ENCODE measurements at places on chromosomes 7 and 10.

GRCh38 chr7:137445268-137445667 is 101.7 kb upstream of the PTN start:
- no peak for DNase-seq

DNA sequence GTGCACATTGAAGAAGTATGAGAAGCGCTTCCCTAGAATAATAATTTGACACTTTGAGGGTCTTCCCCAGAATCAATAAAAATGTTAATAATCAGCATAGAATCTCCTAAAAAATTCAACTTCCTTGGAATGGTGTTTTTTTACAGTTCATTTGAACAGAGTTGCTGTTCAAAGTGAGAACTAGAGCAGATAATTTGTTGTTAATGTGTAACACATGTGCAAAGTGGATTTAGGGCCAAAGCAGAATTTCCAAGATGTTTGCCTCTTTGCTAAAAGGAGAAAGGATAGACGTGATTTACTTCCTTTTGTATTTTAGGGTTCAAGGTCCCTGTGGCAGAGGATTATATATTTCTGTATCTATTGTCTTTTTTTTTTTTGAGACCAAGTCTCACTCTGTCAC is 73.8 kb downstream of the ZNF277 start:
- no peak for DNase-seq

DNA sequence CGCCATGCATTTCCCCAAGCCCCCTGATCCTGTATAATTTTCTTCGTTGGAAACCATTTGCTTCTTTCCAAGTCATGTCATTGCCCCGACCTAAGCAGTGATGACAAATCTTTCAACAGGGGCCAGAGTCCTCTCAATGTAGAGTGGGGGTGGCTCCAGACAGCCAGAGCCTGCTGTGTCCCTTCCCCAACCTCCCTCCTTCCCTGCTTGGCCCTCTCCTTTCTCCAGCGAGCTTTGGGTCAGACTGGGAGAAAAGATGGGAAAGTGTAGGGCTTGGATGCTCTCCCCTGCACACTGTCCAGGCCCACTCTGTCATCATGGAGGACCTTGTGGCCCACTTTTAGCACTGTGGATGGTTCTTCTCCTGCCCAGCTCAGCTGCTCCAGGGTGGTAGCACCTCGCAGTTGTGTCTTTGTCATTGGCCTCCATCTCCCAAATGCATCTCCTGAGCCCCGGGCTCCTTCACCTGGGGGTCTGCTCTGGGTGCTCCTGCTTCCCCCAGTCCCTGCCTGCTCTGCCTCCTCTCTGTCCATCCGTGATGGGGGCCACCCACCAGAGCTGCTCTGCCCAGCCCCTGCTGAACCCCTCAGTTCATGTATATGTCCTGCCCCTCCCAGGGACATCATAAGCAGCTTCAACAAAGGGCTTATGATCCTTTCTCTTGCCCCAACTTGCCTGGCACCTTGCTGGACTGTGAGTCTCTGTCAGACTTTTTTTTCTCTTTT is 37.5 kb downstream of the BTBD16 start:
- no peak for DNase-seq

DNA sequence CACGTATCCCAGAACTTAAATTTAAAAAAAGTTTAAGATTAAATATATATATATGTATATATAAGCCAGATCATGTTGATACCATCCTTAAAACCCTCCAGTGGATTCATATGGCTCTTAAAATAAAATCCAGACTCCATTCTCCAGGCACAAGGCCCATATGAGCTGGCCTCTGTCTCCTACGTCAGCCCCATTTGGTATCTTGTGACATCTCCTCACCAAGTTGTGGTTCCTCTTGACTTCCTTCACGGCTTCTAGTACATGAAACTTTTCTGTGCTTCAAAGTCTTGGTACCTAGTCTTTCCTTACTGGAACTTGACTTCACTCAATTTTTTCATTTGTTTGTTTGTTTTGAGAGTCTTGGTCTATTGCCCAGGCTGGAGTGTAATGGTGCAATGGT is 61.3 kb downstream of the PRLHR start:
- DNase-seq: no peak

DNA sequence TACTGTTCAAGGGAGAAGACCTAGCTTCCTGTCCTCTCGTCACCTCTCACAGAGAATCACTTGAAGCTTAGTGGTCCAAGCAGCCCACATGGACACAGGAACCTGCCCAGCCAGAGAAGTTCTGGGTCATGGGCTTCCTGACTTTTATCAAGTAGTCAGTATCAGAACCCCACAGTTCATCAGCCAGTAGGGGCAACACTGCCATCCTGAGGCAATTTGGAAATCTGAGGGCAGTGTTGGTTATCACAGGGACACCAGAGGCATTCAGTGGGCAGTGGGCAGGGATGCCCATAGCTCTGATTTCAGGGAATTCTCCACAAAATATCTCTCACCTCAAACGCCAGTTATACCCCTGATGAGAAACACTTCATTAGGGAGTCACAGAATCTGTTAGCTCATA is 22.5 kb upstream of the MGAM2 start:
- DNase-seq: no peak

DNA sequence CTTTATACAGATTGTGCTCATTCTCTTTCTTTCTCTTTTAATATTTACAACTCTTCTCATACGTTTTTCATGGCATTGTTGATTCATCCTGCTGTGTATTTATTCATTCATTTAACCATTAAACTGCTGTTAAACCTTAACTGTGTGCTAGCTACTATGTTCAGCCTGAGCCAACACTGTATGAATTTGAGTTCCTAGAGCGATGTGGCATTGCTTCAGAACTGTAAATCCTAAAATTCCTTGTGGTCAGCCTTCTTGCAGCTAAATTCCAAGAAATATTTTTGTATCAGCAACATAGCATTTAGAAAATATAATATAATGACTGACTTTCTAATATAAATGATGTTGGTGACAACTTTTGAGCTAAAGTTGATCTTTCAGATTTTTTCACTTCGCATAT is 184.7 kb upstream of the FZD1 start:
- DNase-seq: peak; percentile 72

DNA sequence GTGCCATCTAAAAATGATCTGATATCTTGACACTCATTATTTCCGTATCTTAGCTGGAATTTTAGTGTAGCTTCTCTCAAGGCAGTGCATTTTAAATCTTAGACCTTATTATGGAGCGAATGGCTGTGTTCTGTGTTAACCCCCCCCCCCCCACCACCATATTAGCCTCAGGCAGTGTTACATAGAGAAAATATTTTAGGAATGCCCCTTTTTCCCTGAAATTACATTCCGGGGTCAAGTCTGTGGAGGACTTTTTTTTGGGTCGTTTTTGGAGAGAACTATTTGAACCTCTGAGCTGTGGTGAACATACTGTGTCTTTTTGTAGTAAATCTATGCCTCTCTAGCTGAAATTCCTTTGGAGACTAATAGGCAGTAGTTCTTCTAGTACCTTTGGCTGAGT is 3.1 kb downstream of the CCDC126 start:
- no peak for DNase-seq

GRCh38 chr10:13233358-13233757 is 816 bp downstream of the UCMA start:
- no peak for DNase-seq

DNA sequence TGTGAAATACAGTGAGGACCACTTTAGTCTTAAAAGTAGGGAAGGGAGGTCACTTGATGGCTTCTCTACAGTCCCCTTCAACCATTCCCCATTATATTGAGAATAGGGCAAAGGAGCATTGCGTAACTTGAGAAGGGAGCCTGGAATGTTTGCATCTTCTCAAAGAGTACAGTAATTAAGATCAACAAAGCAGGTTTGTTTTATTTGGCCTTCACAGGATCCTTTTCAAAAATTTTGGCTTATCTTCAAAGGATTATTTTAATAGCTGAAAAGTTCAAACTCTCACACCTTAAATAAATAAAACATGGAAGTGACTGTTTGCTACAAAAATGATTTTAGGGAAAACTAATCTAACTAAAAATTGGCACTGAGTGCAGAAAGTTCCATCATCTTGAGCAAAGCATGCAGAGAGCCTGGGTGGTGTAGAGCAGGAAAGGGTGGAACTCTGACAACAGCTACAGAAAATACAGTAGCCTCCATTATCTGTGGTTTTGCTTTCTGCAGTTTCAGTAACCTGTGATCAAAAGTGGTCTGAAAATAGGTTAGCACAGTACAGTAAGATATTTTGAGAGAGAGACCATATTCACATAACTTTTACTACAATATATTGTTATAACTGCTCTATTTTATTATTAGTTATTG is 214.0 kb downstream of the MDFIC start:
- DNase-seq: peak; percentile 44

- DNase-seq: no peak
Measured at GRCh38 chr7:129037585-129037984, 17.3 kb downstream of the TNPO3 start.

DNA sequence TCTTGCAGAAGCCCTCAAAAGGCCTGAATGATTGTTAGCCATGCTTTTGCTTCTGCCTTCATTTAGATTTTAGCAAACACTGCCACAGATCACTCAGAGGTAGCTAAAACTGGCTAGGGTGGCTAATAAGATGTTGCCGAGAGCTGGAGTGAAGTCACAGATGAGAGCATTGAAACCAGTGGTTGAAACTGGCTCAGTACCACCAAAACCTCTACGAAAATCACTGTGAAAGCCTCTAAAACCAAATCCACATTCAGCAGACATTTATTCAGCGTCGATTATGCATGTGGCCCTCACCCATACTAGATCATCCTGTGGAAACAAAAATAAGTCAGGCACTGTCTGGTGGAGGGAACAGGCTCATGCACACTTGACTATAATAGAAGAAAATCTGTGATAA is 50.8 kb downstream of the PIK3CG start:
- DNase-seq: no peak

DNA sequence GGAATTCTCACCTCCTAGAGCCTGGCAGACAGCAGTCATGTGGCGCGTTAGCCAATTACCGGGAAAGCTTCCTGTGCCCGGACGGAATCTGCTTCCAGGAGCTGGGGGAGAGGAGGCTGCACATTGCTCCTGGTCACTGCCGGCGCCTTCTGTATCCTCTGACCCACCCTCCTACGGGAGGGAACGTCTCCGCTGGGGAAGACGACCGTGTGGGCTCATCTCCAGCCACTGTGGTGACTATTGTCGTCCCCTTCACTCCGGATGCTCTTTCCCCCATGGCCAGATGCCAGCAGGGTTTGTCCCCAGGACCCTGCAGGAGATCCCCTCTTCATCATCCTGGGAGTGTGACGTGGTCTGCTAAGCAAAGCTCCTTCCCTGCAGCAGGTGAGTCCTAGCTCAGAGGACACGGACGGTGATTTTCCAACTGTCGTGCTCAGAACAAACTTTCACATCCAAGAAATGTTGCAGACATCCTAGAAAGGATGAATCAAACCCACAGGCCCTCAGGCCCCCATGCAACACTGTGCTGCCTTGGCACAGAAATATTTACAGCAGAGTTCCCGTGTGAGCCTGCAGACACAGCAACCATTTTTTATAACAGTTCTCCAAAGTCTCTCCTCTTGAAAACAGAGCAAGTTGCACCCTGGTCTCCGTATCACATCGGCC is 29.6 kb upstream of the FAM20C start:
- DNase-seq: no peak

DNA sequence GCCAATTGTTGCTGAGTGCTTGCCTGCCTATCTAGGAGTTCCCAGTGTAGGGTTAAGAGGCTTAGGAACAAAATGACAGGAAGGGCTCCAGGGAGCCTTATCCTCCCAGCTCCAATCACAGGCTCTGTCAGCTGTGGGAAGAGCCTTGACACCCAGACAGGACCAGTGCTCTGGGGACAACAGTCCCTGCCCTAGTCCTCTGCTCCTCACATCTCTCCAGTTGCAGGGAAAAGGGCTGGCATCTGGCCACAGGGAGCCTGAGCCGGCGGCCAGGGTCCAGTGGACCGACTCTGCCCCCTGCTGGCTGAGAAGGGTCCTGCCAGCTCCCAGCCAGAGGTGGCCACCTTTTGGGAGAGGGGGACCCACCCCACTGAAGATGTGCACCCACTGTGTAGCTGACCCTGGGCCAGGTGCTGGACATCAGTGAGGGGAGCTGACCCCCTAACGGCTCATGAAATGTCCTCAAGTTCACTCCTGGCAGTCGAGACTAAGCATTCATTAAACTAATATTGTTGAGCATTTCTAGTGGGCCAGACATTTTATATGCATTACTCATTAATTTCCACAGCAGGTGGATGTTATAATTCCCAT is 17.6 kb downstream of the DNAJB12 start:
- peak; percentile 74 for DNase-seq

- no peak for DNase-seq
Measured at GRCh38 chr10:119526621-119527592, 15.6 kb downstream of the RGS10 start.

DNA sequence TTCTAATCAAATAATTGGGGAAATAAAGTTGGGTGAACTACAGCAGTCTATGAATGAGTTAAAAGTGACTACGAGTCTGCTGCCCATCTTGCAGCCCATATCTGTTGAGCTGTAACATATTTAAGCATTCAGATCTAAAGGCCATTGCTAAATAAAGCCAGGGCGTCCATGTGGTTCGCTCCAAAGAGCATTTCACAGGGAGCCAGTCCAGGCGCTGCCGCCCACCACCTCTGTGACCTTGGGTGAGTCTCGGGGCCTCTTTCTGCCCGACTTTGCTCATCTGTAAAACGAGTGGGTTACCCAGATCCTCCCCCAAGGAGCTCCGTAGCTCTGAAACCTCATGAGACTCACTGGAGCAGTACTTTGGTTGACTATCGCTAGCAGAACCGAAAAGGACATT is 223.1 kb downstream of the CUX1 start:
- DNase-seq: no peak

GRCh38 chr10:61798713-61799112 is 102.8 kb upstream of the ARID5B start:
- DNase-seq: peak; percentile 19

GRCh38 chr10:12221323-12222298 is 25.6 kb downstream of the CDC123 start:
- DNase-seq: no peak

DNA sequence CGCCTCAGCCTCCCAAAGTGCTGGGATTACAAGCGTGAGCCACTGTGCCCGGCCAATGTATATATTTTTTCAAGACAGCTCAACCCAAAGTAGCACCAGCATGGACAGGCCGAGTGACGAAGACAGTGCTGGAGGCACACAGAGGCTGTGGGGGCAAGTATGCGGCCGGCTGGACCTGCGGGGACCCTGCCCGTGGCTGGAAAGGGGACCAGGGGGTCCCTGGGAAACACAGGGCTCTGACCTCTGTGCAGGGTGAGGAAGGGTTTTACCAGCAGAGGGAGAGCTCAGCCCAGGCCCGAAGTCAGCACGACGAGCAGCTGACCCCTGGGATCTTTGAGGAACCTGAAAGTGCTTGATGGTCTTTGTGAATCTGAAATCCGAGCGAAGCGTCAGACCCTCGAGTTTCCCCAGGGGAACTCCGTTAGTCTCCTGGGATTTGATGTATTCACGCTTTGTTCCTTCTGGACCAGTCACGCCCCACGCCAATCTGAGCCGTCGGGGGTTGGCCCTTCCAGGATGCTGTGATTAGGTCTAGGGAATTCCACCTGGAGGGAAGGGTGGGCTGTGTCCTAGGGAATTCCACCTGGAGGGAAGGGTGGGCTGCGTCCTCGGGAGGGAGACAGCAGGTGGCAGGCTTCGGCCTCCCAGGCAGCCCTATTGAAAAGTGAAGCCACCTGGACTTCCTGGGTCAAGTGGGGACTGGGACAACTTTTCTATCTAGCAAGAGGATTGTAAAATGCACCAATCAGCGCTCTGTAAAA is 10.9 kb upstream of the ZFAND2A start:
- no peak for DNase-seq

GRCh38 chr10:127009366-127009765 is 104.1 kb downstream of the DOCK1 start:
- no peak for DNase-seq

Data from fibroblast of the aortic adventitia (primary cell).